ENCODE measurements at places on chromosomes 6 and 20. TPM values are rescaled to one million over a fixed set of nuclear protein-coding genes. Genes with fewer than 3 reads are reported as not detected.

Gene SAMD10
- 9.6 TPM for total RNA-seq

Gene BANF2
- total RNA-seq: not detected

Gene OLIG3
- total RNA-seq: not detected

- no peak for DNase-seq
Measured at GRCh38 chr6:157982102-157982562, 469 bp downstream of the SYNJ2 start.

- DNase-seq: peak; percentile 89
Measured at GRCh38 chr6:89035252-89036101, 45.1 kb upstream of the PNRC1 start.

DNA sequence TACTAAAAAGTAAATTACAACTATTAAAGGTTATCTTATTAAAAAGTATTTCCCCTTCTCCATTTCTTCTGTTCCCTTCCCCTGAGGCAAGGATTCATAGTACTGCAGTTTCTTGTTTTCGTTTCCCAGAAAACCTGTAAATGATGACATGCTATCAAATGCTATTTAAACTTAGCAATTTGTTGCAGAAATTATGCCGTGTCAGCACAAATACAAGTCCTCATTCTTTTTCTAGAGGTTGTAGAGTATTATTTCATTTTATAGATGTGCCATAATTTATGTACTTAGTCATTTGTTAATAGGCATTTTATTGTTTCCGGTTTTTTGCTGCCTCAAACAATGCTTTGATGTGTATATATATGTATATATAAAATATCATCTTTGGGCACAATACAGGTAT lies 268.4 kb downstream of the PLCB1 start:
- DNase-seq: no peak

- no peak for DNase-seq
Measured at GRCh38 chr20:50565383-50565782, 55.2 kb downstream of the PTPN1 start.

All from kidney epithelial cell (primary cell).